ENCODE measurements at places on chromosomes 12 and 14.

DNA sequence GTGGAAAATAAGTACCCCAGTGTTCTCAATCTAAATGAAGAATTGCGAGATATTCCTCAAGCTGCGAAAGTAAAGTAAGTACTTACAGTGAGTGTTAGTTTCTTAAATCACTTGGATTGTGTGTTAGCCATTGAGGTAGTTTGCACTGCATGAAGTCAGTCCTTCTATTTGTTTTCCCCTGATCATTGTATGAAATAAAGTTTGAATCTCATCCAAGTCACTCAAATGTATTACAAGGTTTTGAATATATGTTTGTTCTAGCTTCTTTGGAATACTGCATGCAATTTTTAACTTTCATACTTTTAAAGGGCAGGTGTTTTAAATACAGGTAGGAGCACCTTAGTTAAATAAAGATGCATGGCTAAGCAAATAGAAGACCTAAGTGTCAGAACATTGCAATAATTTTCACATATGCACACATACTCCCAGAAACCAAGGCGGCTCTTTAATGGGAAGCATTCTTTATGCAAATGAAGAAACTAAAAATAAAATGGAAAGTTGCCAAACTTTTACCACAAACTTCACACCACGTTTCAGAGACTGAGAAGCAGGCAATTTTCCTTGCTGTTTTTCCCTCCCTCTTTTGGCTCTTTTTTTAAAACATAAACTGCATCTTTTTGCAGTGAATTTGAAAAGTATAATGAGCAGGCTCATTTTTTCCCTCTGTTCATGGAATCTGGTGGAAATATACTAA, 105.6 kb downstream of the GPR135 start:
- no peak for DNase-seq

DNA sequence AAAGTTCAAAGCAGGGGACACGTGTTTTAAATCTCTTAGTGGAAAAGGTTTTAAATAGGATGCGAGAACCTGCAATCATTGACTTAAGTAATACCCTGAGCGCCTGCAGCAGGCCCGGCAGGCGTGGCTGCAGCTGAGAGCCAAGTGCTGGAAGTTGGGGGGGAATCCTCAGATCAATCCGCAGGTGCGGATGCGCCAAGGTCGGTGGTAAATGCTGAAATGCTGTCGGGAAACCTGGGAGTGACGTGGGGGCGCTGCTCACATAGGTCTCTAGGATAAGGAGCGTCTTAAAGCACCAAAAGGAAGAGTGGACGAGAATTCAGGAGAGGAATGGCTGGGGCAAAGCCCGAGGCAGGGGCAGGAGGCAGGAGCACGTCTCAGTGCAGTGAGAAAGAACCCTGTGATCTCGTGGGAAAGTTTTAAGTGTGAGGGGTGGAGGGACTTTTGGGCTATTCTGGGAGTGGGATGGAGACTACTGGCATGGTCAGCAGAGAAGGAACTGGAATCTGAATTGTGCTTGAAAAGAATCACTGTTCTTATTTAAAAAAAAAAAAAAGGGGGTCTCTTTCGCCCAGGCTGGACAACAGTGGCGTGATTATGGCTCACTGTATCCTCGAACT, 883 bp upstream of the CDCA4 start:
- DNase-seq: no peak

- DNase-seq: no peak
Measured at GRCh38 chr14:77004711-77005460, 23.6 kb downstream of the IRF2BPL start.

DNA sequence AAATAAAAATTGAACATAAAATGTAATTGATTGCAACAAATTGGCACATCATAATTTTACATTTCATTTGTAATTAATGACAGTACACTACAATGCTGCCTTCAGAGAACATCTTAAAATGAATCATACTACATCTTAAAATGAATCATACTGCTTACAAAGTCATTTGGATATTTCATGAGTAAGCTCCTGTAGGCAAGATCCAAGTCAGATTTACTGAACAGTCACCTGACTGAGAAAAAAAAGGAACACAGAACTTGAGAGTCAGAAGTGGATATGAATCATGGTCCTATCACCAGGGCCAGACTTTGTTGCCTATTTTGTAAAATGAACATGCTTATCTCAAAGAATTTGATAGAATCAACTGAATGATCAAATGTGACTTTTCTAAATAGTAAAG, 32.7 kb upstream of the FBLN5 start:
- DNase-seq: no peak

GRCh38 chr12:129193263-129193871, 340.1 kb downstream of the GLT1D1 start:
- DNase-seq: no peak

- no peak for DNase-seq
Measured at GRCh38 chr12:7100239-7100638, 8.0 kb upstream of the C1R start.

GRCh38 chr12:87820524-87821202, 208.5 kb downstream of the C12orf50 start:
- DNase-seq: no peak

- DNase-seq: no peak
Measured at GRCh38 chr12:8822298-8822697, at the start of gene A2ML1. A2ML1 (plus strand) TSS chr12:8822621; CDS start chr12:8822652, 31 bp downstream.

DNA sequence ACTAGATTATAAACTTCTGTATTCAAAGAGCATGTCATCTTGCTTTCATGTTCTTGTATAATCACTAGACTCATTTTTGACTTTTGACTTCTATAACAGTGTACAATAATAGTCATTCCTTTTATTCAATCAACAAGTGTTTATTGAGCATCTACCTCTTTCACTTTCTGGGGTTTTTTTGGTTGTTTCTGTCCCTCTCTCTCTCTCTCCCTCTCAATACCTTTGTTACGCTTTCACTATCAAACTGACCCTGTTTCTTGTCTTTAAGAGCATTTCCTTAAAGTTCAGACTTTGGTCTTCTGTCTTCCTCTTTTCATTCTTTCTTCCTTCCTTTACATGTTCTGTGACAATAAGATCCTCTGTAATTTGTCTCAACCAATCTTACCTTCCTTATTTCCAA, 49.5 kb downstream of the GPR137C start:
- DNase-seq: no peak

DNA sequence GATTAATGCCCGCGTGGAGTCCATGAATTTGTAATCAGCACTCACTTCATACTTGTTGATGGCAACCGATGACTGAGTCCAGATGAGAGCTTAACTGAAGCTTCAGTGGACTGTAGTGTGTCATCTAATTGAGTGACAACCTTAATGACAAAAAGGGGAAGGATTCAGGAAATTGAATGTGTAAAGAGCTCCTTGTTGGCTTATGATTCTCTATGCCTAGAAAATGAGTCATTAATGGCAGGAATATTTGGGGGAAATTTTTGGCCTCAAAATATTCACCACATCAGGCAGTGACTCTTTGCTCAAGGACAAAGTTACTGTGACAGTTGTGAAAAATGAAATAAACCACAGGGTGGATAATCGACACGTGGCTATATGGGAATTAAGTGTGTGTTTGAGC, 55.3 kb upstream of the STON2 start:
- no peak for DNase-seq

- no peak for DNase-seq
Measured at GRCh38 chr12:4379405-4379804, at the start of gene FGF23. FGF23 (minus strand) TSS chr12:4379712; CDS start chr12:4379582, 130 bp downstream.

GRCh38 chr12:52362118-52362726, 5.1 kb downstream of the KRT85 start:
- DNase-seq: no peak

- DNase-seq: no peak
Measured at GRCh38 chr12:4562034-4562657, at the start of gene DYRK4. DYRK4 (plus strand) TSS chr12:4562208; CDS start chr12:4562246, 38 bp downstream.

- DNase-seq: no peak
Measured at GRCh38 chr12:126784328-126784921, 1482.5 kb upstream of the TMEM132C start.

DNA sequence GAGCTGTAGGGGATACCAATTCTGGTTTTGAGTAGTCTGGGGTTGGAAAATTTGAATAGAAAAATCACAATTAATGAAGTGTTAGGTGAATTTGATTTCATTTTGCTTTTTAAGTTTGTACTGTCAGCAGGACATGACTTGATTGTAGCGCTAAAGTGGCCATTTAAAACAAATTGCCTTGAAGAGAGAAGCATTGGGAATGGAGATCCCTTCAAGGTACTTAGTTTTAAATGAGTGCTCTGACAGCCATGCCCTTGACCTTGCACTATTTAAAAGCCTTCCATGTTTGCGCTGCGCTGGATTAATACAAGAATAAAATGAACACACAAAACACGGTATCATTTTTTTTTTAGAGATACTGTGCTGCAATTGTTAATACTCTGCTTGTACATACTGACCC, 345.9 kb downstream of the NAV3 start:
- no peak for DNase-seq

DNA sequence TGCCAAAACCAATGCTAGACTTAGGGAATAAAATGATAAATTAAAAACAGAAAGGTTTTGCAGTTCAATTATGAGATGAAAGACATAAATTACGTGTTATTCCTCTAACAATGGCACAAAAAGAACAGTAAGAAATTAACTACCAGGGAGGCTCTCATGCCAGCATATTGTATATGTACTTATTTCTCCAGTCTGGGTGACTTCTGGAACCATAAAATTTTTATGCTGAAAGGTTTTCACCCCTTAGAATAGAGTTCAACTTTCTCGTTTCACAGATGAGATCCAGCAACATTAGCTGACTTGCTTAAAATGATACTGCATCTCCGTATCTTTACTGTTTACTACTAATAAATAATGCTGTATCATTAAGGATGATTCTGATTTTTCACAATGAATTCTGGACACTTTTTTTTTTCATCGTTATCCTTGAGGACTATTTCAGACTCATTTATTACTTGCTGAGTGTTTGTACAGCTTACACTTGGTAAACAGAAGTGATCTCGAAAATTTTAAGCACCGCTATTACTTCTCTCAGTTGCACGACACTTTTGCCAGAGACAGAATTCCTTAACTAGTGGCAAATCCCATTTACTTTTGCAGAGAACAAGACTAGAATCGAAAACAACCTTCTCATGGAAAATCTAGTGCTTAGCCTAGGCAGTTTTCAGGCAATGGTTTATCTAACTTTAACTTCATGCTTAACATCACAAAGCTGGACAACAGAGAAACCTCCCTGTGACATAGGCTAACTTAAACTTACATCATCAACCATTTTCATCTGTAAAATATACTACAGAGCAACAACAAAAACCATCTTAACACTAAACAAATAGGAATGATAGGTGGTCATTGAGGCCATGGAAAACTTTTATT, 2.7 kb downstream of the RSRC2 start:
- DNase-seq: no peak

DNA sequence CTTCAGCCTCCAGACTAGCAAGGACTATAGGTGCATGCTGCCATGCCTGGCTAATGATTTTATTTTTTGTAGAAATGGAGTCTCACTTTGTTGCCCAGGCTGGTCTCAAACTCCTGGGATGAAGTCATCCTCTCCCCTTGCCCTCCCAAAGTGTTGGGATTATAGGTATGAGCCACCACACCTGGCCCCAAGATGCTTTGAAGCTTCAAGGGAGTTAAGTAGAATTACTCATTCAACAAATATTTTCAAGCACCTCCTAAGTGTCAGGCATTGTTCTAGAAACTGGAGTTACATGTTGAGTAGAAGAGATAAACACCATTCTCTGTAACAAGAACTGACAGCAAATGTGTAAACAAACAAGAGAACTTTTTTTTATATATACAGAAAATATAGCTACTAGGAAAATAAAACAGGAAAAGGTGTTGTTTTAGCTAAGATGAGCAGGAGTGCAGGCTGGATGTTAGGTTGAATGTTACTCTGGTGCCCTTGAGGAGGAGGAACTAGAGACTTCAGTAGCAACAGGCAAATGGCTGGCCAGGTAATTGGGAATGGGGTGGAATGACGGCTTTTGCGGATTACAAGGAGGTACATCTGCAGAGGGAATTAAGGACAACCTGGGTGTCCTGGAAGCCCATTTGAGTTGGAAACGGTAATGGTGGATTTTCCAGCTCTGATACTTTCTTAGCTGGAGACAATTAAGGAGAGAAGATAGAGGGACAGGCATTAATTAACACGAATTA, 32.0 kb upstream of the CFAP54 start:
- DNase-seq: no peak

DNA sequence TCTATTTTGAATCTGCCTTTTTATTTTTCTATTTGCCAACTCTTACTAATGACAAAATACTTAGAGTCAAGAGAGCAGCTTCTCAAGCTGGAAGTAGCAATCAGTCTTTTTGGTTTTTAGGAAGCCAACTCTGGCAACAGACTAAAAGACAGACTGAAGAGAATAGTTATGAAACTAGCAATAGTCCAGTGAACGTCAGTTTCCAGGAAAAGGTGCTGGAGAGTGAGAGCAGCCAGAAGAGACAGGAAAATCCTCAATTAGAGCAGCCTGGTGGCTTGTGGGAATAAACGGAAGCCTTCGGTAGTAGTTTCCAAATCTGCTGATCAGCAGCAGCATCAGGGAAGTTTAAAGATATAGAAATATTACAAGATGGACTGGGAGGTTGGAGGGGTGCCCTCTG, 27.1 kb downstream of the ATG14 start:
- no peak for DNase-seq

GRCh38 chr12:125458552-125459268, 393.5 kb downstream of the AACS start:
- DNase-seq: no peak

- no peak for DNase-seq
Measured at GRCh38 chr12:91100906-91101305, 10.4 kb downstream of the LUM start.

GRCh38 chr14:49907186-49907585, 14.3 kb downstream of the ARF6 start:
- no peak for DNase-seq

GRCh38 chr12:18261906-18262305, 588 bp downstream of the PIK3C2G start:
- DNase-seq: no peak

GRCh38 chr14:100107236-100107635, 42.0 kb downstream of the EVL start:
- no peak for DNase-seq

DNA sequence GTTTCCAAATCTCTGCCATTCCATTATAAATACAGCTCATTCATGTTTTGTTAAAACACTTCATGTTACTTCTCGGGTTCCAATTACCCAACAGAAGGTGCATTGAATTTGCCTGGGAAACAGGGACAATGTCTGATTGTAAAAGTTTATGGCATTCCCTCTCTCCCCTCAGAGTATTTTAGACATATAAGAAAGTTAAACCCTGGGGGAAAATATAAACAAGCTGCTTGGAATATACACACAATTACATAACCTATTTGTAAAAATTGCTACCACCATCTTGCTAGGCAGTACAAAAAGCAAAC, 60.0 kb downstream of the BTG1 start:
- DNase-seq: no peak

GRCh38 chr12:52225752-52226151, 7.3 kb upstream of the KRT7 start:
- no peak for DNase-seq

GRCh38 chr14:102906616-102907302, 15.7 kb upstream of the AMN start:
- DNase-seq: no peak

GRCh38 chr12:7431993-7432685, 11.8 kb downstream of the CD163L1 start:
- DNase-seq: no peak

GRCh38 chr12:41993283-41993682, 151.4 kb downstream of the GXYLT1 start:
- DNase-seq: no peak
